ENCODE measurements at places on chromosomes 1 and 21.

DNA sequence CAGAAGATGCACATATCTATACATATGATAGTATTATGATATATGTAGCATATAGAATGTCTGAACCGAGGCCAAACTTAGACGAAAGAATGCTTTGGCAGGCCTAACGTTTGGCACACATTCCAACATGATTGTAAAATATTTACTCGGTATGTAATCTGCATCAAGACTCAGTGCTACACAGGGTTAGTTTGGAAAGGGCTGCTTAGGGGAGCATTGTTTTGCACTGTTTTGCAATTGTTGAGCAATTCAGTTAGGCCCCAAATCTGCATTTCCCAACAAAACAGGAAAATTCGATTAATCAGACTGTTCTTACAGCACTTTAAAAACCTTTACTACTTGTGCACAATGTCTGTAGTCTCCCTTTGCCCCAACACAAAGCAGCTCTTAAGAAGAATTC lies 216.0 kb upstream of the NEGR1 start:
- DNase-seq, result no peak

- DNase-seq, result no peak
Observed at GRCh38 chr1:198849093-198849492, 210.3 kb downstream of the PTPRC start.

GRCh38 chr1:19925342-19926070 lies 2.1 kb upstream of the PLA2G2E start:
- DNase-seq, result no peak

GRCh38 chr1:197980457-197980856 lies 63.3 kb downstream of the LHX9 start:
- no peak for DNase-seq

DNA sequence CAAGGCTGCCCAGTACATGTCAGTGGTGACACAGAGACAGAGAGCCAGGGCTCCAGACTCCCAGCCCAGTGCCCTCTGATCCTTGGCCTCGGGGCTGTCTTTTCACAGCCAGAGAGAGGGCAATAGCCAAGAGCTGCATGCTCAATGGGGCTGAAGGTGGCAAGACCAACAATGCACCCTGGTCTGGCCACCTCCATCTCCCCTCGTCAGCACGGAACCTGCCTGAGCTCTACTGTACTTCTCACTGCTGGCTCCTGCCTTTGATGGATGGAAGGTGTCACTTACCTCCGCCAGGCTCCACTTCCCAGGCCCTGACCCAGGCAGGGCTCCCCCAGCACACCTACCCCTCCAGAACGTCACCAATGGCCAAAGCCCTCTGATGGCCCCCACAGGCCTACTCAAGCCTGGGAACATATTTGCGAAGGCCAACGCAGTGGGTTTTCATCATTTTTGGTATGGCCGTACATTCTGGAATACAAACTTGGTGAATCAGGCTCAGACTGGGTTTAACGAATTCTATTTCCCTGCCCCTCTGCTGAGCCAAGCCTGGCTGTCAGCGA lies 88.1 kb downstream of the DMRTB1 start:
- DNase-seq, result no peak

DNA sequence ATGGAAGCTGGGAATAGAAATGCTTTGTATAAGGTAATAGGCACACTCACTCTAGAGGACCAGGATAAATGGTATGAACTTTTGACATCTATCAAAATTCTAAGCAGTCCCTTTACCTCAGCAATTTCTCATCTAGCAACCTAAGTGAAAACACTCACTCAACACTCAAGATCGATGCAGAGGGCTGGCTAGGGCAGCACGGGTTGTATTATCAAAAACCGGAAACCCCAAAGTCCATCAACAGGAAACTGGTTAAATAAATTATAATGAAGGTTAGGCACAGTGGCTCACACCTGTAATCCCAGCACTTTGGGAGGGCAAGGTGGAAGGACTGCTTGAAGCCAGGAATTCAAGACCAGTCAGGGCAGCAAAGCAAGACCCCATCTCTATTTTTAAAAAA lies 9.4 kb downstream of the USP48 start:
- no peak for DNase-seq

DNA sequence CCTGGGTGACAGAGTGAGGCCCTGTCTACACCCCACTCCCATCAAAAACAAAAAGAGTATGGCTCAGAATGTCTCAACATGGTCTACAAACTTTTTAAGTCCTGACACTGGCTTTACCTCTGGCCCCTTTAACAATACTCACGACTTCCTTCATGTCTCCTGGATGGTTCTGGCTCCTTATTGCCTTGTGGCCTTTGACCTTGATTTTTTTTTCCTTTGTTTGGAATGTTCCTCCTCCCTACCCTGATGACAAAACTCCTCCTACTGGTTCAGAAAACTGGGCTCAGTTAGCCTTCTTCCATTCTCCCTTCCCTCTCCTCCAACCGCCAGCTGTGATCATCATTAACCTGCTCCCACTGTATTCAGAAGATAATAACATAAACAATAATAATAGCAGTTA lies 4.6 kb upstream of the SOAT1 start:
- DNase-seq, result no peak

- no peak for DNase-seq
Observed at GRCh38 chr1:104760017-104760416, 1010.3 kb downstream of the AMY1C start.

GRCh38 chr1:63774617-63775417 lies 1.0 kb downstream of the ROR1 start:
- no peak for DNase-seq

DNA sequence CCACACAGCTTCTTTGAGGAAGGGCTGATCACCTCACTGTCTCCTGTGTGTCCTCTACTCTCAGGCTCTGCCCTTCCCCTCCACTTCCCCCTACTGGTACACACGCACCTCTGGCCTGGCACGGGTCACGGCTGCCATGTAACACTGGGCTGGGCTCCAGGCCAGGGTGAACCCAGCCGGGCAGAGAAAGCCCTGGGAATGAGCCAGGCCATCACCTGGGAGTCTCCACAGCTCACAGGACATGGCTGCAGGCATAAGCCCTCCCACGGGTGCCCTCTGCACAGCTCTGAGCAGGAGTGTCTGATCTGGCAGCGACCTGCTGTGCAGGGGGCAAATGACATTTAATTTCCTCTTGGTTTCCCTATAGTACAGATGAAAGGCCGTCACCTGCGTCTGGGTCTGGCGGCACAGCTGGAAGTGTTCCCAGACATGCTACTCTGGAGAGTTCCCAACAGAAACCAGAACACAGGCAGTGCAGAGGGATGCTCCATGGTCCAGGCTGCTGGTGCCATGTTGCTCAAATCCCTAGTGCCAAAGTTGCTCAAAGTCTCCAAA lies 61.2 kb downstream of the ERI3 start:
- DNase-seq, result no peak

GRCh38 chr1:89681045-89681729 lies 48.3 kb downstream of the LRRC8C start:
- DNase-seq, result no peak

DNA sequence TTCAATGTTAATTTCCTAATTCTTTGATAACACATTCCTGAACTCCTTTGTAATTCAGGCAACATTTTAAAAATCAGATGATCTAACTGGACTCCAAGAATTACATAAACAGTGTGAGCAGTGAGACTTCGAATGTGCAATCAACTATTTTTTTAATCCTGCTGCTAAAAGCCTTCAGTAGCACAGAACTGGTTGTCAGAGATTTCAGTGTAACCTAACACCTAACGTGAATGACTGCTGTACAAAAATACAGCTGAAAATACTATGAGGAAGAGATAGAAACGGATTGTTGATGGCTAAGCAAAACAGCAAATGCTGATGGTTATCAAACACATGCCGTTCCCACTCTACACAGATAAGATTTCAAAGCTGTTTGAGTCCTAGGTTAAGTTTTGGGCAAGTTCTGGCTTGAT lies 46.1 kb downstream of the APP start:
- DNase-seq, result peak; percentile 37
